ENCODE measurements at places on chromosomes 5 and 9.

DNA sequence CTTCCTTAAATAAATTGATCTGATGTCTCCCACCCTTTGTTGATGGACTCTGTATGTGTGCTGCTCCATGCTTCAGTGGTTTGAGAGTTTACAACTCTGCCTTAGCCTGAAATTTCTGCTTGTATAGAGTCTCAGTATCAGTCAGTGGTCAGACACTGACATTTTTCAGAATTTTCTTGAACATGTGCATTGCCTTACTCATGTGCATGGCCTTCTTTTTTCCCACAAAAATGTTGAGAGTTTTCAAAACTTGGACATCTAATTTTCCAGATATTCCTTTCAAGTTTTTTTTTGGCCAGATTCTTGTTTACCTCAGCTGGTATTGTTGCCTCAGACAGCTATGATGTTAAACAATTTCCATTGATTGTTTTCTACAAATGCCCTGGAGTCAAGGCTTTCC lies 427.1 kb upstream of the CHD1 start:
- no peak for DNase-seq

DNA sequence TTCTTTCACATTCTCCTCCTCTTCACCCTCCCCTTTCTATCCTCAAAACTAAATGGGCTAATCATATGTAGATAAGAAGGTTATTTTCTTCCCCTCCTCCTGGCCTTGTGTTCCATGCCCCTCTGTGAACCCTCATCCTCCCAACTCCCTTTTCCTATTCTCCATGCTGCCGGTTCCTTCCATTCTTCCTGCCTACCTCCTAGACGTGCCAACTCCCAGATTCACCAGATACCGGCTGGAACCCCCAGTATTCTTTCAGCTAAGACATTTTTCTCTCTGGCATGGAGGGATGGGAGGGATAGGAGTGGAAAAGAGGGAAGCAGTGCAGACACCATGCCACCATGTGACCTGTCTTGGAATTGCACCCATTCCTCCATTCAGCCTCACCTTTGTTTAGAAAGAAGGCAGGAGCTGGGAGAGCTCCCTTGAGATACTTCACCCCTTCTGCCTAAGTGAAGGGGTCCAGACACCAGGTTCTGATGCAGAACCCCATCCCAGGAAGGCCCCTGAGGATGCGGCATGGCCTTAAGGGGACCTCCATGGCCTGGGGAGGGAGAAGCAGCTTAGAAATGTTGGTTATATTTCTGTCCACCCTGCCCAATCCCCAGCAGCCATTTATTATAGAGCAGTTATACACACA lies 4.8 kb downstream of the DNAJB5 start:
- peak; percentile 42 for DNase-seq

- DNase-seq: no peak
These were observed 11.5 kb upstream of the CAAP1 start for GRCh38 chr9:26904070-26904469.

DNA sequence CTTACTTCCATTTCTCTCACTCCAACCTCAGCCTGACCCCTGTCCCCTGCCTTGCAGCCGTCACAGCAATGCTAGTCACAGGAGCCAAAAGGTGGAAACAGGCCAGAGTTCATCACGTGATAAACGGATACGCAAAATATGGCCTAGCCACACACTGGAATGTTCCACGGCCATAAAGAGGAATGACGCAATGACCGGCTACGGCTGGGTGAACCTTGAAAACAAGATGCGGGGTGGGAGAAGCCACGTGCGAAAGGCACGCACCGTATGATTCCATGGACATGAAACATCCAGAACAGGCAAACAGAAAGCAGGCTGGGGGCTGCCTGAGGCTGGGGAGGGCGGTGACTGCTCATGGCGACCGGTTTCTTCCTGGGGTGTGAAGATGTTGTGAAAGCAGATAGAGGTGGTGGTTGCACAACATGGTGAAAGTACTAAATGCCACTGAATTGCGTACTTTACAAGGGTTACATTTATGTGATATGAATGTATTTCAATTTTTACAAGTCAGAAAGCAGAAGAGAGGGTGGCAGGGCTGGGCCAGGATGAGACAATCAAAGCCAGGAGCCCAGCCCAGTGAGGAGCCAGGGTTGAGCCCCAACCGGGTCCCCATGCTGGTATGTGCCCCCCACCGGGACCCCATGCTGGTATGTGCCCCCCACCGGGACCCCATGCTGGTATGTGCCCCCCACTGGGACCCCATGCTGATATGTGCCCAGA lies 117.8 kb upstream of the SARDH start:
- no peak for DNase-seq

- no peak for DNase-seq
These were observed 211.6 kb upstream of the PANK3 start for GRCh38 chr5:168790671-168791250.

- DNase-seq: no peak
These were observed 625.3 kb upstream of the DMAC1 start for GRCh38 chr9:8424786-8425410.

- no peak for DNase-seq
These were observed 3.2 kb downstream of the TOR2A start for GRCh38 chr9:127731938-127732337.

DNA sequence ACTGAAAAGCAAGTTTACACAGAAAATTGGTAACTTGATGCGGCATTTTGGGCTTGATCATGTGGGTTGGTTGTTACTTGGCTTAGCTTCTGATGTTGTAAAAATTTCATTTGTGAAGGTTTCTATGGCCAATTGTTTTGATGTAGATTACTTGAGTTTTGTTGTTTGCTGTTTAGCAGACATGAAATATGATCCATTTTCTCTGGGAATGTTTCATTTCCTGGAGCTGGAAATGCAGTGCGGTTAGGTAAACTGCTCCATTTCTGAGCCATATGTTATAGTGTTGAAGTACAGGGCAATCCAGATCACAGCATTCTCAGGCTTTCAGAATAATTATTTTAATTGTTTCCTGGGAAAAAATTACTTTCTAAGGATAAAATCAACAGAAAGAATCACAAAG lies 396.9 kb downstream of the ENC1 start:
- DNase-seq: no peak

DNA sequence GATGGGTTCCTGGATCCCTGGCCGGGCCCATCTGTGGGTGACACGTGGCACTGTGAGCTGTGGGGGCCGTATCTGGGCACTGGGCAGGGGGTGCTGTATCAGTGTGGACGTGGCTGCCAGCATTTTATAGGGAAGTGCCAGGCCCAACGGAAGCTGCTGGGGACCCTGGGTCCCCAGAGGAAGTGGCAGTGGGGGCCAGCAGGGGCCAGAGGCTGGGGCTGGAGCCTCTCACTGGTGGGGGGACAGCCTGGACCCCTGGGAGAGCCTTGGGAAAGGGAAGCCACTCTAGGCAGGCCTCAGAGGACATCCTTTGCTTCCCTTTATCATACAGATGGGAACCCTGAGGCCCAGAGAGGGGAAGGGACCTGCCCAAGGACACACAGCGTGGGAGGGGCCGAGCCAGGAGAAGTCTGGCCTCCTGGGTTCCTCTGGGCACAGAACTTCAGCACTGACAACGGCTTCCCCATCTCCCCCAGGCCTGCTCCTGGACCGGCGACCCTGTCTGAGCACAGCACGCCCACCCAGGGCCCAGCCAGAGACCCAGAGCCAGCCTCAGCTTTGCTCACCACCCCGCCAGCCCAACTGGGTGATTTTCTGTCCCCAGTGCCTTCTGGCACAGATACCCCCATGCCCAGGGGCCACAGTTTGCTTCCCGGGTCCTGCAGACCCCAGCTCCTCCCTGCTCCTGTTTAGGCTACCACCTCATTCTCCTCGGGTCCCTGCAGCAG lies 15.5 kb upstream of the LAMC3 start:
- DNase-seq: no peak

- DNase-seq: no peak
These were observed at the start of gene PCDHB6 for GRCh38 chr5:141149812-141150211. Gene PCDHB6 (plus strand): TSS chr5:141150057. CDS start chr5:141150258, 201 bp downstream.

- no peak for DNase-seq
These were observed 55.8 kb downstream of the LRSAM1 start for GRCh38 chr9:127506814-127507750.

DNA sequence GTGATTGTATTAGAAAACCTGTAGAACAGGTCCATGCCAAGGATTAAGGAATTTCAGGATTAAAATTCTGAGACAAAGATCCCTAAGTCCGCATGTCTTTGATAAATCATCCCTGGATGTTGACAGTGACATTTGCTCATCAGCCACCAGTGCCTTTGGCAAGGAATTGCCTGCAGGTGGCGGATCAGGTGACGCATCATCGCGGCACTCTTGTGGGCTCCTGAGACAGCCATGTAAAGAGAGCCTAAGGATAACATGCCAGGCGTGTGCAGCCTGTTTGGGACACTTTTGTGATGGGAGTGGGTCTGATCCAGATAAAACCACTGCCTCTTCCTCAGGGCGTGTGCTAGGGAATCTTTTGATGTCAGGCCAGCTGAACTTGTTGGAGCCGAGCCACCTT lies 40.6 kb downstream of the ADCY2 start:
- no peak for DNase-seq

DNA sequence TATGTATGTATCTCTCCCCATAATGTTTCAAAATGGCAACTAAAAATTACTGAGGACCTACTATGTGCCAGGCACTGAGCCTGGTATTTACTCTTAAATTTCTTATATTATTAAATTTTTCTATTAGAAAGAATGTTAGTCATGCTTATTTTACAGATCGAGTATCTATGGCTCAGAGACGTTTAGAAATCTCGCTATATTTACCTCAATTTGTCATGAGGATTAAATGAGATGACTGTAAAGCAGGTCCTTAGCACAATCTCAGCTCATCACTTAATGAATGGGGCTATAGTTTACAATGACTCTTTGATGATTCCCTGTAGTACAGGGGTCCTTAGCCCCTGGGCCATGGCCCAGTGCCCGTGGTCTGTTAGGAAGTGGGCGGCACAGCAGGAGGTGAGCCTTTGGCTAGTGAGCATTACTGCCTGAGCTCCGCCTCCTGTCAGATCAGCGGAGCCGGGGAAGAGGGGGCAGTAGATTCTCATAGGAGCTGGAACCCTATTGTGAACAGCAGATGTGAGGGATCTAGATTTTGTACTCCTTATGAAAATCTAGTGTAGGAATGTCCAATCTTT lies 15.5 kb downstream of the ENC1 start:
- DNase-seq: no peak

DNA sequence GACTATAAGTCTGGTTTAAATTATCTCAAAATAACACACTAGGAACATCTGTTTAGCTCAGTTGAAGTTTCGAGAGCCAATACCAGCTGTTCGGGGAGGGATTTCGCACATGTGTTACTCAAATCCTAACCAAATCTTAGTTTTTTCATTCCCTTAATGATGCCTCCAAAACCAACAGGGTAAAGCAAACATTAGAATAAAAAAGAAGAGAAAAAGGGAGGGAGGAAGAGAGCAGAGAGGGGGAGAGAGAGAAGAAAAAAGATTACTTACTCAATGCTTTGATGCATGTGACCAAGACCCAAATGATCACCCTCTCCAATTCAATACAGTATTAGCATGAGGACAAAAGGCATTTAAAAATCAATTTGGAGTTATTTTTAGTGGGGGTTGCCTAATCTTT lies 86.0 kb upstream of the NR5A1 start:
- DNase-seq: peak; percentile 41

- no peak for DNase-seq
These were observed 605 bp downstream of the CHSY3 start for GRCh38 chr5:129904667-129905472.

DNA sequence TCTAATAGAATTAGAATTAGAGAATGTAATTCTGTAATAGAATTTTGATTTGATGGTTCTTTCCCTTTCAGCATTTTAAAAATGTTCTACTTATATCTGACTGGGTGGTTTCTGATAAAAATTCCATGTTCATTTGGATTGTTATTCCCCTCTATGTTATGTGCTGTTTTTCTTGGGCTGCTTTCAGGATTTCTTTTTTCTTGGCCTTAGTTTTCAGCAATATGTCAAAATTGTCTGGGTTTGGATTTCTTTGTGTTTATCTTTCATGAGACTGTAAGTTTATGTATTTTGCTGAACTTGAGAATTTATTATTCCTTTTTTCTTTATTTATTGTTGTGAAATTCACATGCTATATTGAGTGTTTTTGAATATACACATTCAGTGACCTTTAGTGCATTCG lies 189.1 kb downstream of the RANBP17 start:
- DNase-seq: no peak

All from HFF-Myc (cell line).